T-helper 9 cell (primary cell): ENCODE measurements at places on chromosomes 11 and 22.

GRCh38 chr11:122175306-122175705, 59.3 kb upstream of the BLID start:
- DNase-seq: no peak

DNA sequence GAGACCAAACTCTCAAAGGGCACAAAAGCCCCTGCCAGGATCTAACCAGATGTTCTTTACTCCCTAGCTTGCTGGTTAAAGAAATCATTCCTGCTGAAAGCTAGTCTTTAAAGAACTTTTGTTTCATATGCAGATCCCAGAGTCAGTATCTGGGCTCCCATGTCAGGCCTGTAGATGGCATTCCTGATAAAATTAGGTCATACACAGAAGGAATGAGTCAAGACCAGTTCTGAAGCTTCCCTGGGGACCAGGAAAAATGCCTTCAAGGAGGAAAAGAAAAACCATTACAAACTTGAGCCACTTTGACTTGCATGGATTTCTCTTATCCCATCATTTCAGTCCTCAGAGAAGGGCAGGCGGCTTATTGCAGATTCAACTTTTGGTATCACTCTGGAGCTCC, 5.9 kb downstream of the DBX1 start:
- no peak for DNase-seq

DNA sequence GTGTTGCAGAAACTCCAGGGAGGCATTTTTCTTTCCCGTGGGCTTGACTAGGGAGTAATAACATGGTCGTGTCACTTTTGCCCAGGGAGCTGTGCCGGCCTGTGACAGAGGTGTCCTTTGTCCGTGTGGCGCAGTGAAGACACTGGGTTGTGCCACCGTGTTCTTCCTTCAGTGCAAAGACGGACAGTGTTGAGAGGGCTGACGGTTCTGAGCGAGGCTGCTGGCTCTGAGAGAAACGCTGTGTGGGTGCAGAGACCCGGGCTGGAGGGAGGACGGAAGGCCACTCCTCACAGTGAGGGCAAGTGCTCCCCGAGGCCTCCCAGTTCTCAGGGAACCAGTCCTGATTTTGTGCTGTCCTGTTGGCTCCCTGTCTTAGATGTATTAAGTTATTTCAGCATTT, 20.2 kb downstream of the NUP50 start:
- DNase-seq: no peak

GRCh38 chr11:44625759-44626523, 60.5 kb downstream of the CD82 start:
- no peak for DNase-seq

DNA sequence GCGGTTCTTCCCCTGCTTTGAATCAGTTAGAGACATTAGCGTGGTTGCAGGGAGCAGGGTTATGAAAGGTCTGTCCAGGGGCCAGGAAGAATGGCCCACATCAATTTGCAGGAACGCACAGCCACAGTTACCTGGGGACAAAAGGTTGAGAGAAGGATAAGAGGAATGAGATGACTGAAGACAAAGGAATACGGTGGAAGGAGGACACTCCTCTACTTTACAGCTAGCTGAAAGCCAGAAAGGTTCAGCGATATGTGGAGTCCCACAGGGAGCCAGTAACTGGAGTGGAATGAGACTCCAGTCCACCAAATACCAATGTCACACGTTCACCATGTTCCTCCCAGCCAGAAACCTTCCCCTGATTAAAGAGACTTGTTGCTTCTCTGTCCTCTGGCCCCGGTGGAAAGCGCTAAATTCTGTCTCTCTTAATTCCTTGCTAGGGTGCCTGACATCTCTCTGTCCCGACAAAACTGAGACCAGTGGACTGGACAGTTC, 10.7 kb downstream of the XNDC1N start:
- DNase-seq: no peak

GRCh38 chr22:26139310-26139709, 30.0 kb upstream of the SEZ6L start:
- DNase-seq: no peak

DNA sequence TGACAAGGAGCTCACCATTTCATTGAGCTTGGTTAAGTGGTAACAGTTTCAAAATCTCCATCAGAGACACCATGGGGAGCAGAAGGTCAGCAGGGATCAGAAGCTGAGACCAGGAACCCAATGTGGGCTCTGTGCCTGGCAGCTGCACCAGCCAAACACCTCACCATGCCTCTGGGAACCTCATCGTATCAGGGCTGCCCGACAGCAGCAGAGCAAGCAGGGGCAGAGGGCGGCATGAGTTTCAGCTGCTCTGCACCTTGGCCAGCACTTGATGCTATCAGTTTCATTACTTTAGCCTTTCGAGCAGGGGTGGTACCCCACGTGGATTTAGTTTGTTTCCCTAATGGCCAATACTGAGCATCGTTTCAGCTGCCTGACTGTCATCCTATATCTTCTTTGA, 77.8 kb downstream of the DGCR2 start:
- DNase-seq: no peak
